ENCODE measurements at places on chromosomes 1 and 21.

DNA sequence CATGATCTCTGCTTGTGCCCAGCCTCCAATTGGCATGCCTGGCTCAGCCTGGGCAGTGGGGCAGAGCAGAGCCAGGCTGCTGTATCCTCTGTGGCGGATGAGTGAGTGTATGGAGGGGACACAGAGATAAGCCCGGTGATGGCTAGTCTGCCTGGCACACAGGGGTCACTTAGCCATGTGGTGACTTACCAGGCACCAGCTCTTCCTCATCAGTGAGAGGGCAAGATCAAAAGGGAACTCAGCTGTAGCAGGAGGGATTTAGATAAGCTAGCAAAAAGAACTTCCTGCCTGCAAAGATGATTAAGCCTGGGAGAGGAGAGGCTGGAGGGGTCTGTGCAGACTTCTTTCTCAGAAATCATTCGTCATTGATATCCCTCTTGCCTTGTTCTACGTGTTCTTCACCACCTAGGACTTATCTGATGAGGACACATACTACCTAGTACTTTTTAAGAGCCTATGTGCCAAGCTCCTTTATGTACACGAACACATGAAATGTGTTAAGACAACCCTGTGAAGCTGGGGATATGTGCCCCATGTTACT lies 7.9 kb downstream of the KIF21B start:
- no peaks in the 10 kb centered on the region for H3K36me3 ChIP-seq
- H3K4me1 ChIP-seq, result peaks cover 80% of the 10 kb centered on the region
- DNase-seq, result no peak
- H3K27ac ChIP-seq, result peak overlapping the region; percentile 15

DNA sequence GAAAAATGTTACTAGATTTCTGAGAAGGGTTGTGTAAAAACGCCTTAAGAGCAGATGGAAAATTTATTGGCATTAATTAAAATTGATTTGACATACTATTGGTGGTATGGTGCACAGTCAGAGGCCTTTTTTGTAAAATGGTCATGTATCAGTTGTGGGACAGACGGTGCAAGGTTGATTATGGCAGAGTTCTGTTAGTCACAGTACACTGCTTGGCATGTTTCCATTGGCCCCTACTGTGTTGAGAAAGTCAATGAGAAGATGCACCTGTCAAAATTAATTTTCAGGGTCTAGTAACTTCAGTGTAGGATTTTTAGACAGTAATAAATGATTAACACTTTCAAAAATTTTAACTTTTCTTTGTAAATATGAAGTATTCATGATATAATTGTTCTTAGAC lies 4.4 kb downstream of the B3GALT2 start:
- DNase-seq, result no peak
- no peak overlapping the region for H3K27ac ChIP-seq
- H3K36me3 ChIP-seq, result no peaks in the 10 kb centered on the region

DNA sequence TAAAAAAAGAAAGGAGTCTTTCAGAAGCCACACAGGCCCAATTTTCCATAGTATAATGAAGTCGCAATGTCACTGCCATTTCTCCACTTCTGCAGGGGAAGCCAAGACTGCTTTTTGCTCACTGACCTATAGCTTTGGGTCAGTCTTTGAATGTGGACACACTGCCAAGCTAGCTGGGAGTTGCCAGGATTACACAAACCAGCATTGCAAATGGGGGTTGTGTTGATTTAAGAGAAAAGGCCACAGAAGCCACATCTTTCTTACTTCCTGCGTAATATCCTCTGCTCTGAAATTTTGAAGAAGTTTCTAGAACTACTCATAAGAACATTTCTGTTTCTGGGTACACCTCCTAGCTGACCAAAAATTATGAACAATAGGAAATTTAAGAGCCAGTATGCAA lies 45.8 kb upstream of the SAMSN1 start:
- no peak overlapping the region for H3K4me3 ChIP-seq
- peak; percentile 15 for DNase-seq
- H3K27me3 ChIP-seq, result no peaks in the 10 kb centered on the region
- no peak overlapping the region for H3K27ac ChIP-seq
- no peaks in the 10 kb centered on the region for H3K36me3 ChIP-seq

- H3K4me3 ChIP-seq, result no peak within 1 kb of the TSS
- H3K4me1 ChIP-seq, result no peaks in the 10 kb centered on the region
- no peaks in the 10 kb centered on the region for H3K27me3 ChIP-seq
- H3K27ac ChIP-seq, result no peak within 1 kb of the TSS
- no peak for DNase-seq
Observed at GRCh38 chr1:109539676-109540075, at the start of gene GPR61. Gene GPR61 (plus strand): TSS chr1:109539872. CDS start chr1:109543023, 3,151 bp downstream.

DNA sequence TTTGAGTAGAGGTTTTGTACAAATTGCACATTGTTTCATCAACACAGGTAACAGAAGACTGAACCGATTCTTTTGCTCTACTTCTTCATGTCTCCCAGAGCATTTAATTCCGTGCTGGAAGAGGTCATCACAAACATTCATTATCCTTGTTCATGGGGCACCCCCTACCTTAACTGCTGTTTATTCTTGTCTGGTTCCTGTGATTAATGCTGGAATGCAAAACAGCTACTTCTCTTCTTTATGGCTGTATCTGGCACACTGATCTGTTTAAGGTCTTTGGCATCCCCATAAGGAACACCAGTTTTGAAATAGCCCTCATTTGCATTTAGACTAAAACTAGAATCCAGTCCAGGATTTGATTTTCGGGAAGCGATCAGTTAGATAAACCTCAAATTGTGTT lies 42.2 kb downstream of the NTNG1 start:
- no peaks in the 10 kb centered on the region for H3K27me3 ChIP-seq
- H3K4me1 ChIP-seq, result no peaks in the 10 kb centered on the region
- H3K27ac ChIP-seq, result no peak overlapping the region
- no peaks in the 10 kb centered on the region for H3K36me3 ChIP-seq
- DNase-seq, result no peak
- H3K4me3 ChIP-seq, result no peak overlapping the region

GRCh38 chr1:83794384-83794783 lies 204.5 kb downstream of the TTLL7 start:
- no peaks in the 10 kb centered on the region for H3K27me3 ChIP-seq
- DNase-seq, result no peak
- H3K36me3 ChIP-seq, result no peaks in the 10 kb centered on the region
- no peak overlapping the region for H3K27ac ChIP-seq
- H3K4me1 ChIP-seq, result no peaks in the 10 kb centered on the region
